ENCODE measurements at places on chromosomes 12 and 14.
A peak's percentile ranks its signal among the peaks of the same experiment; 100 is the strongest.

- no peak for DNase-seq
Measured at GRCh38 chr12:132711080-132711843, 620 bp downstream of the PGAM5 start.

DNA sequence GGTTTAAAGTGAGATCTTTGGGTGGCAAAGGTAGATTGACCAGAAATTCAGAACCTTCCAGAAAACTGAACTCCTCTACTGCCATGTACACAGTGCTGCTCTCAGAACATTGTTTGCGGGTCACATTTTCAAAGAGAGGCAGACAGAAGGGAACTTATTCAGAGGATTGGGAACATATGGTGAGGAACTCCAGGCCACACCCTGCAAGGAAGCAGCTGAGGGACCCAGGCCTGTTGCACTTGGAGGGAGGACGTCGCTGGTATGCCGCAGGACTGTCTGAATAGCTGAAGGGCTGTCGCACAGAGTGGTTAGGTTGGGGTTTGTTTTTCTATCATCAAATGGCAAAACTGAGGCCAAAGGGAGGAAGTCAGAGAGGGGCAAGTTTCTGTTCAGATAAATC, 441.1 kb downstream of the DPF3 start:
- no peak for DNase-seq

- DNase-seq, result peak; percentile 5
Measured at GRCh38 chr12:76586764-76587395, 27.3 kb upstream of the OSBPL8 start.

DNA sequence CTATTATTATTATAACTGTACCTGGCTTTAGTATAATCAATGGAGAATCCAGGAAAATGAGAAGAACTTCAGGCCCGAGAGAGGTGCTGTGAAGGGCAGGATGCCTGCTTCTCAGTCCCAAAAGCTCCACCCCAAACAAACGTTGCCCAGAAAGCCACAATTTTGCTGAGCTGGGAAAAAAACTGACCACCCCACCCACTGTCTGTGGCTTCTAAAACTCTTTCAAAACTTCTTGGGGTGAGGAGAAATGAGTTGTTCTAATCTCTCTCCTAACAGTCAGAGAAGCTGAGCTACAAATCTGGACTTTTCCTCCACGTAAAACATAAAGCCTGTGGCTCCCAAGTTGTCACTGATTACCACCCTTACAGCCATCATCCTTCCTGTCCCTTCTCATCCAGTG, 13.4 kb downstream of the VDR start:
- no peak for DNase-seq

- DNase-seq, result peak; percentile 21
Measured at GRCh38 chr12:69239922-69240630, 707 bp downstream of the CPSF6 start.

GRCh38 chr12:22374508-22374907, 40.0 kb upstream of the ST8SIA1 start:
- no peak for DNase-seq

GRCh38 chr14:95048771-95049312, 108.5 kb downstream of the DICER1 start:
- no peak for DNase-seq

- no peak for DNase-seq
Measured at GRCh38 chr12:122999196-122999946, 18.9 kb downstream of the ARL6IP4 start.

DNA sequence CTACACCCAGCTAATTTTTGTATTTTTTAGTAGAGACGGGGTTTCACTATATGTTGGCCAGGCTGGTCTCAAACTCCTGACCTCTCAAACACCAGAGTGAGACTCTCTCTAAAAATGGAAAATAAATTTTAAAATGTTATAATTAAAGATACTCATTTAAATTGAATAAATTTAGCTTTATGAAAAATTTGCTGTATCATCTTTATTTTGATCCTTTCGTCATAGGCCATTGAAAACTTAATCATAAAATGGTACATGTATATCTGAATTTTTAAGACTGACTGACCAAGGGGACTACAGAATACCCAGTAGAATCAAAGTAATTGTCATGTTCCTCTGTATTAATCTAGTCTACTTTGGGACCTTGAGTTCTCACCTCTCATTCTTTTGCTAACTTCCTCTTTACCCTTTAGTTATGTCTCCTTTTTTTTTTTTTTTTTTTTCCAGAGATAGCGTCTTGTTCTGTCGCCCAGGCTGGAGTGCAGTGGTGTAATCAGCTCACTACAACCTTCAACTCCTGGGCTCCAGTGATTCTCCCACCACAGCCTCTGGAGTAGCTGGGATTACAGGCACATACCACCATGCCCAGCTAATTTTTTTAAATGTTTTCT, 9.5 kb downstream of the RAB5B start:
- DNase-seq, result no peak

- DNase-seq, result peak; percentile 20
Measured at GRCh38 chr12:131133015-131133905, 179.6 kb downstream of the ADGRD1 start.

DNA sequence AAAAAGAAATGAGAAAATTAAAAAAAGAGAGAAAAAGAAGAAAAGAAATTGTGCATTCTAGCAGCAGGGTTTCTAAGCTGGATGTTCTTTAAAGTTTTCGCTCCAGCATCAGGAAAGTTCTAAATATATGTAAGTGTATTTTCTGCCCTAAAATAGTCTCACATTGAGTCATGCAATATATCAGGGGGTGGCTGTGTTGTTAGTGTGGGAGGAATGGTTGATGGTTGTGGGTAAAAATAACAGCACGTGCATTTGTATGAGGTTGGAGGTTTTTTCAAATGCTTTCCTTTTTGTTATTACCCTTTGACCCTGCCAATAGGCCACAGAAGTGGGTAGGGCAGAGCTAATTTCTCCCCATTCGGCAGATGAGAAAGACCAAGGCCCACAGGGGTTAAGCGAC, 65.1 kb upstream of the FBXO21 start:
- no peak for DNase-seq

- no peak for DNase-seq
Measured at GRCh38 chr12:118213452-118213851, 77.5 kb downstream of the PEBP1 start.

DNA sequence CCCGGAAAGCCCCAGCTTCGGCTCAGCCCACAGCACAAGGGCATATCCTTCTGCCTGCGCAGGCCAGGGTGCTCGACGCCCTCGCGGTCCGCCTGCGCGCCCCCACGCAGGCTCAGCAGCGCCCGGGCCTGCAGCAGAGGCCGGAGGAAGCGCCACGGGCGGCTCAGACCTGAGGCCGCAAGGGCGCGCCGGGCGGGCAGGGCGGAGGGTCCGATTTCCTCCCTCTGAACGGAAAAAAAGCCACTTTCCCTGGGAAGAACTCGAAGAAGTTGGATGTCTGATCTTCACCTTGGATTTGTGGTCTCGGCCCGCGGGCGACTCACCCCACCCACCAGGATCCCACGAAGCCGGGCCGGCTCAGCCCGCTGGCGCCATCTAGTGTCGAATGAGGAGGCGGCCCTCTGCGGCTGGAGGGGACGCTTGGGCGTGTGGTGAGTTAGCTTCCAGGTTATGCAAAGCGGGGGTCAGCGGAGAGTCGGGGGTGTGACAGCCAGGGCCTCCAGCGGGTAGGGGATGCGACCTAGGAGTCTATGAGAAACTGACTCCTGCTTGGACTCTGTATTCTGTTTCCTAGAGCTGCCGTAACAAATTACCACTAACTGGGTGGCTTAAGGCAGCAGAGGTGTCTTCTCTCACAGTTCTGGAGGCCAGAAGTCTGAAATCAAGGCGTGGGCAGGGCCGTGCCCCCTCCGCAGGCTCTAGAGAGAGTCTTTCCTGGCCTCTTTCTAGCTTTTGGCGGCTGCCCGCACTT, 40.0 kb upstream of the SRSF5 start:
- peak; percentile 79 for DNase-seq

DNA sequence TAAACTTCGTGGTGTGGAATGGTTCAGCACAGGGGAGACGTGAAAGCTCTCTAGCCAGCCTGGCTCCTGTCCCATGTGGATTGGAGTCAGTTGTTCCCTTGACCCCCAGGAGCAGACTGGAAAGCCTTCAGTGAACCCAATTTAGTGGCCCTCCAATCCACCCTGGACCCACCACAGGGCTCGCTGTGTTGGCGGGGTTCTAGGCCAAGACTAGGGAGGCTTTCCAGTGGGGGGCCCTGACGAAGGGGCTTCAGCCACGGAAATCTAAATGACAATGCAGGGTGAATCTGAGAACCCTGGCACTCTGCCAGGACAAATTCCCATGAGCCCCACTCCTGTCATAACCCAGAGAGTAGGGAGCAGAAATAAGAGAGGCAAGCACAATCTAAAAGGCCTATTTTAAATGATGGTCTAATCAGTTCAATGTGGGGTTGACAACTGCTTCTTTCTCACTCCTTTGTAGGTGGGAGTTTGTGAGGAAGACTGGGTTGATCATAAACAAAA, 110.8 kb downstream of the SLC35F4 start:
- DNase-seq, result no peak

DNA sequence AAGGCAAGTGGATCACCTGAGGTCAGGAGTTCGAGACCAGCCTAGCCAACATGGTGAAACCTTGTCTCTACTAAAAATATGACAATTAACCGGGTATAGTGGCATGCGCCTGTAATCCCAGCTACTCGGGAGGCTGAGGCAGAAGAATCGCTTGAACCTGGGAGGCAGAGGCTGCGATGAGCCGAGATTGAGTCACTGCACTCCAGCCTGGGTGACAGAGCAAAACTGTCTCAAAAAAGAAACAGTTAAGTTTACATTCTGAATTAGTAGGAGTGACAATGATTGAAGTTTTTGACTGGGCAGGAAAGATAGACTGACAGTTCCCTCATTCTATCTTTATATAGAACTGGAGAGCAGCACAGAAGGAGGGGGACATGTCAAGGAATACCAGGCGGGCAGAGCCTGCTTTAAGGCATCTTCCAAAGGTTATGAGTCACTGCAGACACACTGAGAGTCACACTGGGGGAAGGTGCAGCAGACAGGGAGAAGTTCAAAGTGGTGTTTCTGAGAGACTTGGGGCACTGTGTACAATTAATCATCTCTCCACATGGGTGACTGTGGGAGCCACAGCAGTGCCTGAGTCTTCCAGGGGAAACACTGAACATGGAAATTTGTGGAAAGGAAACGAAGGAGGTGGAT, 42.8 kb upstream of the RNASE3 start:
- no peak for DNase-seq

All from DMS79 treated with DMSO at 0.1 percent for 48 hours (cell line).